ENCODE measurements at places on chromosomes 3 and 15.

DNA sequence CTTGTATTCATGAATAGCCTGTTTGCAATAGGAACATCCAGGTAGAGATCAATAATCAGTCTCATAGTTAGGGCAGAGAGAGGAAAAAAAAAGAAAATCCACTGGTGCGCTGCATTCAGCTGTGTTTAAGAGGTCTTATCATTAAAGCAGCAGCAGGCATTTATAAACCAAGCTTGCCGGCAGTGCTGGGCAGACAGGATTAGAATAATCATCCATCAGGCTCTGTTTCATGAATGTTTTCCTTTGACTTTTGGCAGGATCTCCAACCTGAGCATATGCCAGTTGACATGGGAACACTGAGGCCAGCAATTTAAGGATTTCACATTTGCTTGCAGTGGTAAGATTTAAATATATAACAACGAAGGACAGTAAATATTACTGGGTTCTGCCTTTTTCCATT lies 305.2 kb upstream of the SEMA6D start:
- no peak for DNase-seq

- DNase-seq: no peak
Observed at GRCh38 chr15:75431682-75432081, 19.8 kb downstream of the SIN3A start.

- DNase-seq: no peak
Observed at GRCh38 chr3:80492162-80492561, 724.4 kb upstream of the ROBO1 start.

GRCh38 chr15:76344893-76345582 lies 8.5 kb downstream of the ISL2 start:
- DNase-seq: no peak

GRCh38 chr3:183266454-183266853 lies 13.4 kb downstream of the B3GNT5 start:
- DNase-seq: no peak

DNA sequence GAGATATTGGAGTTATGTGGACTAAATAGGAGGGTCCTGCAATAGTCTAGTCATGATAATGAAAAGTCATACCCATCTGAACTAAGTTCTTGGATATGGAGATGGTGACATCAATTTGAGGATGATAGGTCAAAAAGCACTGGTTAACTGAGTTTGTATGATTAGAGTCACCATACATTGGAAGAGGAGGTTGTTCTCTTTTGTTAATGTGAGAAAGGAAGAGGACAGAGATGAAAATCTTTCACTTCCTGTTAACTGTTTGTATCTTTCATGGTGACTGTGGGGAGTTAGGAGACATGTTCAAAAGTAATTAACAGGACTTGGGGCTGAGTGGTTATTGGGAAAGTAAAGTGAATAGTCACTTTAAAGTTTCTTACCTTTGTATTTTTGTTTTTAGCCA lies 11.1 kb downstream of the TMEM62 start:
- DNase-seq: no peak

DNA sequence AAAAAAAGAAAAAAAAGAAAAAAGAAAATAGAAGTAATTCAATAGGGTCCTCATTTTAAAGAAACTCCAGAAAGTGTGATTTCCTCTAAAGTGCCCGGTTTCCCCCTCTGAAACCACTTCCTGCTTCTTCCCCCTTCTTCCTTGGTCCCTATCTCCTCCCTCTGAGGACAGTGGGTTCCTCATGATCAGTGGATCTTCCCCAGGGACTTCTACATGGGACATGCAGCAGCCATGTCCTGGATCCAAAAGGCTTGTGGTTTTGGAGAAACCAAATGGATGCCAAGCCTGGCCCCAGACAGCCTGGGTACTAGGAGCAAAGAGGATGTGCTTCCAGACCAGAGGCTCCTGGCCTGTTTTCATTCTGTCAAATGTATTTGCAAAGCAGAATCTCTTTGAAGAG lies 26.6 kb upstream of the SMAD6 start:
- no peak for DNase-seq

DNA sequence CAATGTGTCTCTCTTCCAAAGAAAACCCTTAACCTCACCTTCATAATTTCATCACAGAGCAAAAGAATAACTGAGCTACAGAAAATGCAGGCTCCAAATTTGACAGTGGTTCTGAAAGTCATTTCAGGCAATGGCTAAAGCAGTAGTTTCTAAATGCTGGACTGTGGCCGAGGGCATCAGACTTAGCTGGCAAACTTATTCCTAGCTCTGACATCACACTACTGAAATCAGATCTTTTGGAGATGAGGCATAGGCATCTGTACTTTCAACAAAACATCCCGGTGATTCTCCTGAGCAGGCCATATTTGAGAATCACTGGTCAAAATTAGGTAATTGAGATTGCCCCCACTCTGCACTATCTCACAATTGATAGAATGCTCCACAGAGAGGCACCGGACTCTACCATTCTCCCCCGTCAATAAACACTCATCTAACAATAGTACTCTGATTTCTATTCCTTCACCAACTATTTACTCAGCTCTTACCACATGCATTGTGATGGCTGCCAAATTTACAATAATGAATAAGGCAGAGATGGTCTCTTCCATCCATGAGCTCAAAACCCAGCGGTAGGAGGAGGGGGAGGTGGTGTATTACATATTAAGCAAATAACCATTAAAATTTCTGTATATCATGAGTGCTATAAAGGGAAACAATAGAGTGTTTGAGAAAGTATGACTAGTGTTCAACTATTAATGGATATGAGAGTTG lies 57.3 kb upstream of the SPRED1 start:
- no peak for DNase-seq

GRCh38 chr3:10974131-10974530 lies 18.4 kb upstream of the SLC6A1 start:
- peak; percentile 22 for DNase-seq

- DNase-seq: no peak
Observed at GRCh38 chr15:64776402-64776786, 1.0 kb upstream of the RBPMS2 start.

DNA sequence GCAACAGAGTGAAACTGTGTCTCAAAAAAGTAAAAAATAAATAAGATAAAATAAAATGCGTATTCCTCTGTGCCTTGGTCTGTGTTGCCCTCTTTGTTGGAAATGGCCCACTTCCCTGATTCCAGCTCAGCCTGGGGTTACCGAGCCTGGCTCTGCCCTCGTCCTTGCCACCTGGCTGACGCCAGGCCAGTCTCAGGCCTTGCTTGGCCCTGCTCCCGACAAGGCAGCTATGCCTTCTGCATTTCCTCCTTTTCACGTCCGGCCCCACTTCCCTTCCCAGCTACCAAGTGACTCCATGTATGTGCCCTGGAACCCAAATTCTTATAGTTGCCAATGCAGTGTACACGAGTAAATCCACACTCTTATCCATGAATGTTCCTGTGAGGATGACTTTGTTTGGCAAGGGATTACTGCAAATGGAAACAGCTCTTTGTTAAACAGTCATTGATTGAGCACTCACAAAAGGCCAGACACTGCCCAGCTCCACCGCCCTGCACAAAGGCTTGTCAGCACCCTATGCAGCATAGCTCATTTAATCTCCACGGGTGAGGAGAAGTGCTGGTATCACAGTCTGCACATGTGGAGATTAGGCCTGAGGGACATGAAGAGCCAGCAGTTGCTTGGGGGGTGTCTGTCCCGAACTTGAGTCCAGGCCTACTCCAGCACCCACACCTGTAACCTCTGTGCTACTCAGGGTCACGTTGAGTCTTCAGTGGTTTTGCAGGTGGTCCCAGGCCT lies 25.1 kb downstream of the SPSB4 start:
- DNase-seq: no peak

GRCh38 chr3:1969281-1969680 lies 129.4 kb upstream of the CNTN4 start:
- no peak for DNase-seq

GRCh38 chr3:146884721-146885120 lies 279.6 kb upstream of the PLSCR5 start:
- DNase-seq: no peak

DNA sequence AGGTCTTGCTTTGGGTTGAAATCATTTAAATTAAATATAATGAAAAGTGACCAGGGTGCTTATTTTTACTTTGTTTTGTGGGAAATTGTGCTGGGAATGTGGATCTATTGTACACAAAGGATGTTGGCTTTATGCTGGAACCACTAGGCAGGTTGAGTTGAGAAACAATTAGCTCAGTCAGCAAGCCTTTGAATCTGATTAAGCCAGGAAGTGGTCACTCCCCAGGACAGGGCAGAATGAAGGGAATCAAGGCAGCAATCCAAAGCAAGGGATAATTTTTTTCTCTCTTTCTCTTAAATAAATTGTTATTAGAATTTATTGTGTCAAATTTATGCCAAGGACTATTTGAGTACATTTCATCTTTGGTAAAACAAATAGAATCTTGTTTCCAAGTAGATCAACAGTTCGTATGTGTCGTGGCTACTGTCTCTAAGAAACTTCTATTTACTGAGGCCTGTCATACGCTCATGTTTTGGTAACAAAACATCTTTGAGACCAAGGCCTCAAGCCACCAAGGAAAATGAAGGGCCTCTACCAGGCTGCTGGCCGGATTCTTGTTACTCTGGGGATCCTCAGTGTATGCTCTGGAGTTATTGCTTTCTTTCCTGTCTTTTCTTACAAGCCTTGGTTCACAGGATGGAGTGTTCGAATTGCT lies at the start of gene TMEM212:
TSS of gene TMEM212 (plus strand) at position 486 of the 655 bp plus-strand sequence. CDS start at position 521, 35 bp downstream.
- DNase-seq: no peak

DNA sequence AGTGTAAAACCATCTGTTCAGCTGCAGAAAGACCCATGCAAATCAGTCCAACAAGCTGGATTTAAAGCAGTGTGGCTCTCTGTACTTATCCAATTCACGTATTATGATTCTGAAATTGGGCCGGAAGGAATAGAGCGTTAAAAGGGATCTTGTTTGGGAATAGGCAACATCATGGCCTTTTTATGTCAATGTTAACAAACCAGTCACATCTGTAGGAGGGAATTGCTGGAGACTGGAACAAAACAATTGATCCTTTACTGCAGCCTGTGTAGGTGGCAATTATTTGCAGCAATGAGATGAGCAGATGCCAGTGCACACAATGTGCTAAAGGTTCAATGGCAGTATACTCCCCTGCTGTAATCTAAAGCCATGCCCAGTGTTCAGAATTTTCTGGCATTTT lies 887.4 kb upstream of the ROBO1 start:
- DNase-seq: no peak

DNA sequence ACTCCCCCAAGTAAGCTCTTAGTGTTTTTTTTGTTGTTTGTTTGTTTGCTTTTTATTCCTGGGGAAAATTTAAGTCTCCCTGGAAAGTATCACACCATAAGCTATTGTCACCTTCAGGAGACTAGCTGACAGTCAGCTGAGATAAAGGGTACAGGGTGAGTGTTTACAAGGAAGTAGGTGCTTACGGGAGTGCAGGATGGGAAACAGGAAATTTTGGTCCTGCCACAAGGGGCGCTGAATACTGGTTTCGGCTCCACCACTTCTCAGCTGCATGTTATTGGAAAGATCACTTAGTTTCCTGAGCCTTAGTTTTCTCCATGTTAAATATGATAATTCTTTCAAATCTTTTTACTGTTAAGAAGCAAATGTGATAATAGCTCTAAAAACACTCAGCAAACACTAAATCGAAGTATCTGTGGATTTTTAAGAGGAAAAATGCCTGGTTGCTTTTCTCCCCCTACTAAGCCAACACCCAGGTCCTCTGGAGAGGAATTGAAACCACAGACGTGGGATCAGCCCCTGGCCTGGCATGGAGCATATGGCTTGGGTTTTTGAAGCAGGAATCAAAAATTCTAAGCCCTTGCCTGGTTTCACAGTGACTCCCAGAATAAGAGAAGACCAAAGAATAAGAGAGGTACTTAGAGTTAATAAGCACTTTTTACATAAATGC lies 90.7 kb downstream of the SCN11A start:
- DNase-seq: no peak

GRCh38 chr3:71497367-71497897 lies 86.1 kb downstream of the FOXP1 start:
- no peak for DNase-seq

DNA sequence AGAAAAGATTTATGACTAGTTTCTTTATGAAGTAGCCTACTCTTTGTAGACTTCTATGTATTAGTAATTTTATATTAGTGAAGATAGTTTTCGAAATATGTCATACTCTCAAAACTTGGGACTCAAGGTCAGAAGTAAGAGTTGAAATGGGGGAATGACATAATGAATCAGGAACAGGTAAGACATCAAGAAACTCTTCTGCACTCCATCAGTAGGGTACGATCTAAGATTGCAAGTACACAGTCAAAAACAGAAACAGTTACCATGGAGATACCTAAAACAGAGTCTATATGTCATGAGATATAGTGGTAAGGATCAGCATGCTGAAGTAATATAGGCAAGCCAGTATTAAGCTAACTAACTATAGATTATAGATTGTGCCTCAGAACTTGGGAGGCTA lies 187.0 kb upstream of the MLF1 start:
- DNase-seq: no peak

DNA sequence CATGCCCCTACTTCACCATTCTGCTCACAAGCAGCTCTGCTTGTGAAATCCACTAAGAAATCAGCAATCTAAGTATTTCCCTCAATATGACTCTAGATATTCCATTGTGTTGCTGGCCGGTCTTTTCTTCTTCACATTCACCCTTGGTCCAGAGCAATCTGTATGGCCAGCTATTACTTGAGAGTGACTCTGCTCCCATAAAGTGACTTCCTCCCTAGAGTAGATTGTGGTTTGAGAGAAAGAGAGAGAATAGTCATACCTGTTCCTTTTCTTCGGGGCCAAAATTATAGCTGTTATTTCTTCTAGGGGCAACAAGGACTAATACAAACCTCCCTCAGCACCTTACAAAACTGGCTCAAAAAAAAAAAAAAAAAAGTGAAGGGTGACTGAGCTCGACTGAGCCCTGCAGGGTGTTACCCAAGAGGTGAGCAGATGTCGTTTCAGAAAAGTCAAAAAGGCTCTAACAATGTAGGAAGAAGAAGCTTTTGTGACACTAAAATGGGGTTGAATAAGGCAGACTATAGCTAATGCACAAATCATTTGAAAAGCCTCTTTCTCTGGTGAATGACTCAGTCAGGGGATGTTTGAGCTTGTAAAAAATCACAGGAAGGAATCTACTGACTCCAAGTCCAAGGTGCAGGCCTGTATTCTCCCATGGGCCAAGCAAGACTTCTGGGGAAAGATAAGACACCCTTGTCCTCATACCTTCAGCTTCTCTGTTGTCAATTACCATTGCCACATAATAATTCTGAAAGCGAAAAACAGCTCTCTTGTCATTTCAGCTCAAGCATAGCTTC lies 161.0 kb upstream of the SLC24A5 start:
- DNase-seq: no peak

DNA sequence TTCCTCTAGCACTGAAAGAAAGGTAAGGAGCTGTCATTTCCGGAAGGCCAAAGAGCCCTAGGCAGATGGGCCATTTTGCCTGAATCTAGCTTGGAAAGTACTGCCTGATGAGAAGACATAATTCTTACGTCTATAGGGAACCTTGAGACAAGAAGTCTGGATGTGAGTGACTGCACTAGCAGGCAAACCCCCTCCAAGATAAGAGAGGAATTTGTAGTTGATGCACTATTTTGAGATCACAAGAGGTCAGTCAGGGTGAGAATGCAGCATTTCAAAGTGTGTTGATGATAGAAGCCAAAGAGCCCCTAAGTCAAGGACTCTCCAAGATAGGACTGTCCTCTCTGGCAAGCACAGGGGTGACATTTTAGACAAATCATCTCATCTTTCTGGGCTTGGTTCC lies 99.2 kb downstream of the HES1 start:
- no peak for DNase-seq

GRCh38 chr3:69085168-69085832 lies 563 bp downstream of the ARL6IP5 start:
- peak; percentile 91 for DNase-seq

Data from spleen (tissue), 13 donors.